Endothelial cell of umbilical vein (primary cell): ENCODE measurements at places on chromosomes 7 and 10. TPM values are rescaled to one million over a fixed set of nuclear protein-coding genes. Genes with fewer than 3 reads are reported as not detected.
A peak's percentile ranks its signal among the peaks of the same experiment; 100 is the strongest.

Gene PILRA
- total RNA-seq = 0.53 and 1.3 TPM in 2 replicates

Gene PLPP4
- 15.5 and 17.1 TPM in 2 replicates for total RNA-seq

Gene ZNF680
- 10.8 and 11.5 TPM in 2 replicates for total RNA-seq

Gene ACSM6
- total RNA-seq = not detected in 2 replicates

Gene NEUROD6
- not detected in 2 replicates for total RNA-seq

Gene MYO3A
- total RNA-seq = not detected in 2 replicates

GRCh38 chr10:60732807-60733516 is 45.3 kb upstream of the CDK1 start:
- no peak for DNase-seq

DNA sequence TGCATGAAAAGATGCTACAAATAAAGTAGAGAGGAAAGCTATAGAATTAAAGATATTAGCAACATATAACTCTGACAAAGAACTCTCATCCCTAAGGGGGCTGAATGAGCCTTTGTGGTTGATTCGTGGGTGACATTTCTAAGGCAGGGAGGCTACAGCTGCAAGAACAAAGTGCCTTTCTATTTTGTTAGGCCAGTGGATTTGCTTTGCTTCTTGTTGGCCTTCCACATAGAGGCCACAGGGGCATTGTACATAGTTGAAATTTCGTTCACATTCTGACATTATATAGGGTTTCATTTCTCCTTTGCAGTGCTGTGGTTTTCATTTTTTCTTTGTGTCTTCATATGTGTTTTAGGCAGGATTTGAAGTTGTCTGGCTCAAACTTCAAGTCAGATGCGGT is 819.2 kb upstream of the C7orf33 start:
- DNase-seq = no peak

- no peak for DNase-seq
Observed at GRCh38 chr7:26508481-26508880, 216.8 kb downstream of the SNX10 start.

DNA sequence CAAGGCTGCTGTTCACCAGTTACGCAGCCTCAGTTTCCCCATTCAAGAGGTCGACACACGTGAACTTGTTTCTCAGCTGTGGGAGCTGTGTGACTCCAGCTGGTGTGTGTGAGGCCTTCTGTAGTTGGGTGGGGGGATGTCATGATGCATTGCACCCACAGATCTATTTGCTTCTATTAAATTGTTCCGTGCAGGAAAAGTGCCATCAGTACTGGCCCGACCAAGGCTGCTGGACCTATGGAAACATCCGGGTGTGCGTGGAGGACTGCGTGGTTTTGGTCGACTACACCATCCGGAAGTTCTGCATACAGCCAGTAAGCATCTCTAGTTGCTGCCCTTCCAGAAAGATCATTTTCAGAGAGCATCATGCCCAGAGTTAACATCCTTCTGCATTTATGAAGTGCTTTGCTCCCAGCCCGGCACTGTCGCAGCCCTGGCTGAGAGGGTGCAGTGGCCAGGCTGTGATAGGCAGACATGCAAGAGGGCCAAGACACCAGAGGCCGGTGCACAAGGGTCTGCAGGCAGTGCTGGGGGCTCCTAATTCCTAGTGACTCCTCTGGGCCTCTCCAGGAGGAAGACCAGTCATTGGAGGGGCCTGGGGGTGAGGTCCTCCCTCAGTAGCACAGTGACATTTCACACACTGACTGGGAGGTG is 60.2 kb downstream of the MKI67 start:
- DNase-seq = no peak

DNA sequence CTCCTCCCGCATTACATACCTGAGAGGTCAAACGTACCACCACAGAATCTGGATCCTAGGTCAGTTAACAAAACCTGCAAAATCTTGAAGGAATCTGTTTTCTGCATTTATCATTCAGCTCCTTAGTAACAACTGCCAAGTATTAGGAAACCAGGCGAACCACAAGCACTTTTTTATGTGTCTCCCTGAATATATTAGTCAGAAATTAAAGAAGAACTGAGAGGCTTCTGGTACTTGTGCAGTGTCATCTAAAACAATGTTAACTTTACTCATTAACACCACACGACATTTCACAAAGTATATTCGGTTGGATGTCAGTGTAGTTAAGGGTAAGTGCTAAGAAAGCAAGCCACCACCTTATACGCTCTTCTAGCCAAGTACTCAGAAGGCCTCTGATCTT is 2.5 kb downstream of the CCDC6 start:
- no peak for DNase-seq

DNA sequence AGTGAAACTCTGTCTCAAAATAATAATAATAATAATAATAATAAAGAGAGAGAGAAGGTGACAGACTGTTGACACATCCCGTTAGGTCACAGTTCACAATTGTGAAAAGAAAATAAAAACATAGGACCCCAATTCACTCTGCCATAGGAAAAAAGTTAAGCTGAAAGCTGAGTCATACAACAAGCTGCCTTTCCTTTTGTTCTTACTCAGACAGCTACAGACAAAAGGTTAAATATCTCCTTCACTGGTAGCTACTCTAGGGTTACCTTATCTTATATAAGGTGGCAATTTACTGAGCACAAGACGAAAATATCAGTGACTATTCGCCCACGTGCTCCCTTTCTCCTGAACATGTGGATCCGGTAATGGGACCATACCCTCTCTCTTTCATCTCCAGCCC is 17.5 kb downstream of the TUBAL3 start:
- no peak for DNase-seq

DNA sequence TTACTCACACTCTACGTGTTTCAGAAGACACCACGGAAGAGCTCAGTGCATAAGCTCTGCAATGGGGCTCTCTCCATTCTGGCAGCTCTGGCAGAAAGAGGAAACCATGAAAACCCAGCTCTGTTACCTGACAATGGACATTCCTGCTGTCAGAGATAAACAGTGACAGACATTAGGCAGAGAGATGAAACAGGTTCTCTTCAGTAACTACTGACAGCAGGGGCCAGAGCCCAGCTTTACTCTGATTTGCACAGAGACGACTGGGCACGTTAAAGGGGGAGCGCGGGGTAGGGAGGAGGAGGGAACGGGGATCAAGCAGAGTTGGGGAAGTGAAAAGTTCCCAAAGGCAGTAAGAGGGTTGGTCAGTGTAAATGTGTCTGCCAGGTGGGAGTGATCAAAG is 206.1 kb downstream of the RAMP3 start:
- DNase-seq = no peak

DNA sequence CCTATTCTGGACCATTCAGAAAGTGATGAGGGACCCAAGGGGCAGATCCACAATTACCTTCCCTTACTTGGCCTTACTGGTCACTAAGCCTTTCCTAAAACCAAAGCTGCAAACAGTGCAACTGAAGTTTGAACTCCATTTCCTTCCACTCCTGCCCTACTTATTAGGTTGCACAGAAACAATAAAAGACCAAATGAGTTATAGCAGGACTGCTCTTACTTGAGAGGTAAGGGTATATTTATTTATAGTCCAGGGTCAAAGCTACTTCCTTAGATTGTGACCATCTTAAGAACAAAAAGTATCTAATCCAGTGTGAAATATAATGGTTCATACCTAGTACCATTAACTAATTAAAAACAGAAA is 27.0 kb downstream of the CDK6 start:
- DNase-seq = no peak

DNA sequence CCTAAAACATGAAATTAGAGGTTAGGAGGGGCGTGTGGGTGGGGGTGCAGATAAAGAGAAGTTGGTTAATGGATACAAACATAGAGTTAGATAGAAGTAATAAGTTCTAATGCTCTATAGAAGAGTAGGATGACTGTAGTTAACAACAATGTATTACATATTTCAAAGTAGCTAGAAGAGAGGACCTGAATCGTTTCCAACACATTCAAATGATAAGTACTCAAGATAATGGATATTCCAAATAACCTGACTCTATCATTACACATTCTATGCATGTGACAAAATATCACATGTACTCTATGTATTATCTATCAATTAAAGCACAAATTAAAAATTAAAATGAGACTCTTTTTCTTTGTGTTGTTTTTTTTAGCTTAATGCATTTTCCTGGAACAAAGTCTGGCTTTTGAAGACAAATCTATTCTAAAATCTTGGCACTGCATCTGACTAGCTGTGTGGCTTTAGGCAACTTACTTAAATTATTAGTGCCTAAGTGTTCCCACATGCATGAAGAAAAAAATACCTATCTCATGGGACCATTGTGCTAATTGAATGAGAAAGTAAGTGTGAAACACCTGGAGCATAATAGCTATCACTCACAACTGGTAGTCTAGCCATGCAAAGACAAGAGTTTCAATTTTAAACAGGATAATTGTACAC is 75.7 kb downstream of the SEMA3C start:
- no peak for DNase-seq

- no peak for DNase-seq
Observed at GRCh38 chr10:11068861-11069633, 51.4 kb downstream of the CELF2 start.

GRCh38 chr10:79229071-79229541 is 118.2 kb upstream of the PPIF start:
- no peak for DNase-seq

DNA sequence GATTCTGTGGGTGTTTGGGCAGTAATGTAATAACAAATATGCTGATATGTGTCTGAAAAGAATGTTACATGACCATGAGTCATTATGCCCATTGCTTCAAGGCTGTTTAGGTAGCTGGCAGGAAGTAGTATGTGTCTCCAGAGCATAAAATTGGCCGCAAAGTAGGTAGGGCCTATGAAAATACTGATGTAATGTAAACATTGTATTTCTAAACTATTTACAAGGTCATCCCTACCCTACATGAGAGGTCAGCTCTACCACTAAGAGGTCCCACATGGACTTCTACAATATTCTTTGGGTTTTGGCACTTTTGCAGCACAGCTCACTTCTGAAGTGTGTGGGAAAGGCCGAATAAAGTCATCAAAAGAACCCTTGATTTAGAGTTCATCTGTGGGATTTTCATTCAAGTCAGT is 301.9 kb downstream of the AHR start:
- peak; percentile 80 for DNase-seq

- no peak for DNase-seq
Observed at GRCh38 chr10:63365976-63366765, 99.6 kb downstream of the JMJD1C start.

GRCh38 chr10:104328896-104329710 is 9.2 kb downstream of the ITPRIP start:
- peak; percentile 86 for DNase-seq

GRCh38 chr7:158979635-158980351 is 123.4 kb downstream of the DYNC2I1 start:
- no peak for DNase-seq

GRCh38 chr10:99534939-99535763 is 2.4 kb downstream of the NKX2-3 start:
- no peak for DNase-seq
